ENCODE measurements at places on chromosomes 4 and X.

DNA sequence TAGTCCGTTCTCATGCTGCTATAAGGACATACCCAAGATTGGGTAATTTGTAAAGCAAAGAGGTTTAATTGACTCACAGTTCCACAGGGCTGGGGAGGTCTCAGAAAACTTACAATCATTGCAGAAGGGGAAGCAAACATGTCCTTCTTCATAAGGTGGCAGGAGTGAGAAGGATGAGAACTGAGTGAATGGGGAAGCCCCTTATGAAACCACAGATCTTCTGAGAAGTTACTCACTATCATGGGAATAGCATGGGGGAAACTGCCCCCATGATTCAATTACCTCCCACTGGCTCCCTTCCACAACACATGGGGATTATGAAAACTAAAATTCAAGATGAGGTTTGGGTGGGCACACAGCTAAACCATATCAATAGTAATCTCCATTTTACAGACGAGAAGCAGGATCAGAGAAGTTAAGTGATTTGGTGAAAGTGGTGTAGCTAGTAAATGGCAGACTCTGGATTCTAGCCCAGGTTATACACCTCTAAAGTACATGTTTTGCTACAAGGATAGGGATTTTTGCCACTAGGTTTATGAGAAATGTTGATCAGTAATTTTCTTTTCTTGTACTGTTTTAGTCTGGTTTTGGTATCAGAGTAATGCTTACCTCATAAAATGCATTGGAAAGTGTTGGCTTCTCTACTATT, 47.3 kb upstream of the C1GALT1C1 start:
- no peak for DNase-seq

- DNase-seq, result no peak
These were observed 81.0 kb downstream of the WWC2 start for GRCh38 chr4:183180096-183180495.

DNA sequence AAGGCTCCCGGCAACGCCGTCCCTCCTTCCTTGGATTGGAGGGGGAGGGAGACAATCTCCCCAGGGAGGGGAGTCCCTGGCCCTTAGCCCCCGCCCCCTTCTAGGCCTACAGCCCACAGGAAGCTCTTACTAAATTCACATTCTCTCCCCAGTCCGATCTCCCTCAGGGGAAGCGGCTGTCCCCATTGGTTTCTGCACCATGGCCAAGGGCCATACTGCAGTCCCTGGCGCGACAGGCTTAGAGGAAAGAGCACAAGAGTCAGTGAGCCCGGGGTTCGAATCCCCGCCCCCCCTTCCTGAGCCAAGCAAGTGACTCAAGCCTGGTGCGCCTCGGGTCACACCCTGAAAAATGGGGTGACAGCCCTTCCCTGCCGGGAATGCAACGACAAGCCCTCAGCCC, 1.1 kb downstream of the ABLIM2 start:
- no peak for DNase-seq

- no peak for DNase-seq
These were observed 122.6 kb downstream of the RCHY1 start for GRCh38 chr4:75391489-75392166.

- no peak for DNase-seq
These were observed 26.1 kb upstream of the CBLL2 start for GRCh38 chrX:22246620-22247019.

DNA sequence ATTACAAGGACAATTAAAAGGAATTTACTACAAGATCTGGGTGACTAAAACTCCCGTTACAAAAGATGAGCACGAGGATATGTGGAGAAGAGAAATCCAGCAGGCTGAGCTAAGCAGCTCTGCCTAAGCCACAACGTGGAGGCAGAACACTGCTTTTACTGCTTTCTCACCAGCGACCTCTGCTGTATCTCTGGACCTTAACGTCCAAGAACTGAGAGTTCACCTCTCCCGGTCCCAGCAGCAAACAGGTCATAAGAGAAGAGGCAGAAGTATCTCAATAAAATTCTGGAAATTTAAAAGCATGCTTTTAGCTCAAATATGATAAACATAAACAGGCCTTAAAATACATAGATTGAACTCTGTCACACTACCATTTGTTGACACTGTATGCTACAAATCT, 81.0 kb downstream of the ADGRA3 start:
- DNase-seq, result peak; percentile 59

- no peak for DNase-seq
These were observed 70.1 kb downstream of the ATP8A1 start for GRCh38 chr4:42586775-42587174.

DNA sequence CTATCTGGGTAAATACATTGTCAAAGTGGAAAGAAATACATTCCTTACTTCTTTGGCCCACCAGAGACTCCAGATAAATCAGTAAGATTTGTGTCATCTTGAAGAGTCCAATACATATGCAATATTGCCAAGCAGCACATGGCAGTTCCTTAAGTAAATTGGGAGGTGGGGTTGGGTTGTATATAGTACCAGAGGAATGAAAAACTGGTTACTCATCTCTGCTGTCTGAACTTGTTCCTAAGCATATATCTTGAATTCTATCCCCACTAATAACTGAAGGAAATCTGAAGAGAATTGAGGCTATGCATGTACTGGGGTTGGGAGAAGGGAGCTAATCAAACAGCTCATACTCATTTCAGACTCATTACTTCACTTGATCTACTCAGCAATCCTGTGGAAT, 14.8 kb downstream of the TCEAL8 start:
- DNase-seq, result no peak

DNA sequence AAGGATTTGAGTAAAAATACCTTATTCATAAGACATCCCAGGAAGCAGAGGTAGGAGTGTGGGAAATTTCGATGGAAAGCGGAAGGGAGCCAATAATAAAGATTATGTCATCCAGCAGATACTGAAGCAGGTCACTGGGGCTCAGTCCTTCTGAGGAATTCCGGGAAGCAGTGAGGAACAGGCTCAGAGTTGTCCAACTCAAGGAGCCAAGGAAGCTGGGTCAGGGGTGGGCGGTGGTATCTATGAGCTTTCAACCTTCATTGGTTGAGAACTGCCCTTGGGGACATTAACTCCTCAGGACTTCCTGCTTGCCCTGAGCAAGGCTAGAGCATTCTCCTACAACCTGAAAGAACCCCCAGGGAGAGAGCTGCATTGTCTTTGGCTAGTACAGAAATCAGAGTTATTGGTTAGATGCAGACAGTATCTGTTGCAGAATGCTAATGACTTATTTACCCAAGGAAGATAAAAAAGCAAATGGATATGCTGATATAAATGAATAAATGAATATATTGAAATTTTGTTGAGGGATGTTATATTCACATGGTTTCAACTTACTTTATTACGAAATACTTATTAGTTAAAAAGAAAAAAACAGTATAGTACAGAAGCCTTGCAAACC, 68.2 kb downstream of the DMP1 start:
- no peak for DNase-seq

DNA sequence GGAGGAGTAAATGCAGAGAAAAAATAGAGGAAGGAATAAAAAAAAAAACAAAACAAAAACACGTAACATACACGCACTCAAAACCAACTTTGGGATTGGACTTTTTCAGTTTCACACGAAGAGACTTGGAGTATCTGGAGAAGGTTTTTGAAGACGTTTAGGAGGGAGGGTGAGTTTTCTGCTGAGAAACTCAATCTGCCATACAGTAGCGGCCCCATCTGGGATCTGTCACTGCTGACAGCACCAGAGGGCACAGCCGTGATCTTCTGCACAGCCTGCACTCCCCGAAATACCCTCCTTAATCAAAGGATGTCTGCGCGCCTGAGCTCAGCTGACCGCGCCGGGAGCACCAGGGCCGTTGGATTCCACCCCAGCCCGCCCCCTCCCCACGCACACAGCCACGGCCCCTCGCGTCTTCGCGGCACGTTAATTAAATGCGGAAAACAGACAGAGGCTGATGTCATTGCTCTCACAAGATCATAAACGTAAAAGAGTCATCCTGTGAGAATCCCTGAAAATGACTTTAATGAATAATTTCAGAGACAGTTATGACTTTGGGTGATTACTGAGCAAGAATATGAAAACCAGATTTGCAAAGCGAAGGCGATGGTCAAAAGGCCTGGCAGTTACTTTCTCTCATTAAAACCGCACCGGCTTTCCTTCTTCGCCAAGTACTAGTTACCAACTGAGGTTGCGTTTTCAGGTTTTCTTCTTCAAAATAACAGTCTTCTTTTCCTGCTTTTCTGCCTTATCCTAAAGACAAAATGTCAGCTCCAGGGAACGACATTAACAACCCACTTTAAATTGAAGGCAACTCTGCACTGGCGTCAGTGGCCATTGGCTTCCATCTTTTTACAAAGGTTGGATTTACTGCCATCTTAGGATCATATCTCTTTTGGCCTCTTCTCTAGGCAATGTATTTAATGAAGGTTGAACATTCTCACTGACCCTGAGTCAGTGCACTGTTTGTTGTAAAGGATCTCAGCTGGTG, 10.6 kb downstream of the HAND2 start:
- DNase-seq, result no peak

DNA sequence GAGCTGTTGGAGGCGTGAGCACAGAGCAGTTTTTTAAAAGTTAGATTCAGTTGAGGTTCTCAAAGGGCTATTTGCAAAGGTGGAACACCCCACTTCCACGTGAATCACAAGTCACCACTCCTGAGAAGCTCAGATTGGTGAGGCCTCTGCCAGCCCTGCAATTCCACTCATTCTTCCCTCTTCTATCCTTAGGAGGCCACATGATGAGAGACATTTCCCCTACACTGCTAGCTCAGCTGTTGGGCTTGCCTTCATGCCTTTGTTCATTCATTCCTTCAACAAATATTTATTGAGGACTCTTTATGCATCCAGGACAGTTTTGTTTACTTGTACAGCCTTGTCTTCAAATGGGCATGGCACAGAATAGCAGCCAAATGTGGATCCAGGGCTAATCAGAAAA, 3.7 kb downstream of the SRPX2 start:
- no peak for DNase-seq

DNA sequence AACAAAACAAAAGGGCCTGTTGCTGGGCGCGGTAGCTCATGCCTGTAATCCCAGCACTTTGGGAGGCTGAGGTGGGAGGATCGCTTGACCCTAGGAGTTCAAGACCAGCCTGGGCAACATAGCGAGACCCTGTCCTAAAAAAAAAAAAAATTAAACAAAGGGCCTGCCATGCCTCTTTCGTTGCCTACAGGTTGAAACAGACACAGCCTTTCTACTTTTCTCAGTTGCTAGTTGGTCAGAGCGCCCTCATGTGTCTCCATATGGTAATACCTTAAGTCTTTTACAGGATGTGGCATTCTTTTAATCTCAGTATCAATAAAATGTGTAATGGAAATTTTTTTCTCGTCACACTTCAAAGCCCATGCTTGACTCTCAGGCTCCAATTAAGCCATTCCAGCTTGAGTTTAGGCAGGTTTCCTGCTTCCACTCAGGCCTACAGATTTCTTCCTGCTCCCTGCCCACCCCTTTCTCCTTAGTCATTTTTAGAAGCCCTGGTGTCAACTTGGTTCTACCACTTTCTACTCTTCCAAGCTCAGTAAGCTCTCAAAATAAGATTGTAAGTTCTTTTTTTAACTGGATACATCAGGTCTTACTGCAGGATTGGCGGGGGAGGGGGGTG, 4.6 kb upstream of the SOWAHD start:
- DNase-seq, result peak; percentile 59

DNA sequence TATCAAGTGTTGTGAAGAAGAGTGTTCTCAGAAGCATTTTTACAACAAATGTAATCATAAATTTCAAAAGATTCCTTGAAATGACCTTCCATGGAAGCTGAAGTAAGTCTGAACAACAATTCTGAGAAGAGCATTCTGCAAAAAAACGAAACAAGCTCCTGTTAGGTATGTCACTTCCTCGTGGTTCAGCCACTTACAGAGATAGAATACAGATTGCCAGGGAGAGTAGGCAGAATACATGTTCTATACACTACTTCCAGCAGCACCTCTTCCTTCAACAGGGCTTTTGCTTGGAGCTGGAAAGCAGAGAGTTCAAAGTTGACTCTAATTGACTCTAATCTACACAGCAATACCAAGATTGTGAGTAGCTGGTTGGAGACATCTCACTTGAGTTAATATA, 274.5 kb downstream of the ADGRA3 start:
- no peak for DNase-seq

- DNase-seq, result peak; percentile 14
These were observed 248.6 kb downstream of the PCDH18 start for GRCh38 chr4:137283737-137284136.

GRCh38 chrX:110218591-110218990, 99.3 kb downstream of the AMMECR1 start:
- no peak for DNase-seq

GRCh38 chrX:120604361-120604782, 471 bp downstream of the MCTS1 start:
- peak; percentile 19 for DNase-seq

GRCh38 chr4:41542526-41543275, 4.7 kb downstream of the LIMCH1 start:
- DNase-seq, result no peak

DNA sequence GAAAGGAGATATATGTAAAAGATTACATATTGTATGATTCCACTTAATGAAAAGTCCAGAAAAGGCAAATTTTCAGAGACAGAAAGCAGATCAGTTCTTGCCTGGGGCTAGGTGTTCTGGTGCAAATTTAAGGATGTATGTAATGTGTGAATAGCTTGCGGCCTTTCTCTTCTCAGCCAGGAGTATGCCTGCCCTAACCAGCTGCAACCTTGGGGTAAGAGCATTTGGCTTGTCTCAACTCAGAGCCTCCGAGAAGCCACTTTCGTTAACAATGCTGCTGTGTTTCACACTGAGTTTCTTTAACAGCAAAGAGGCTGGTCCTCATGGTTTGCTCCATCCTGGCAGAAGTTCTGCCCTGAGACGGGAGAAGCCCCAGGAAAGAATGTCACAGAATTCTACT, 102.7 kb downstream of the SPCS3 start:
- DNase-seq, result no peak

DNA sequence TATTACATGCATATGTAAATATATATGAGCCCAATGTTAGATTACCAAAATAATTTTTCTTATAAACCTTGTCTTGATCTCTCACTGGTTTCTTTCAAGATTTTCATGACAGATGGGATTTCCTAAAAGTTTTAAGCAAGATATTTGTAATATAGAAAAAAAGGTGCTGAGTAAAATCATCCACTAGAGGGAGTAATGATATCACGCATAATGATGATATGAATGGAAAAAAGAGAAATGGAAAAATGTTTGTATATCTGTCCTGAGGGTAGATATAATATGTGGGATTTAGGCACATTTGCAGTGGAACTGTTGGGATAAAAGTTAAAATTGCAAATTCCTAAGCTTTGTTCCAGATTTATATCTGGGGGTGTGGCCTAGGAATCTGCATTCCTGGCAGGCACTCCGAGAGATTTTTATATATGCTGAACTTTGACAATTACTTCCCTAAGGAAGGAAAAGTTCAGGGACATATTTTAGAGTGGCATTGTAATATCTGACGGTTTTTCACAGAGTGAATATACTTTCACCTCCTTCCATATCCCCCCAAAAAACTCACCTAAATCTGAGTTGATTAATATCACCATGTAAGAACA, 60.5 kb downstream of the TMA16 start:
- DNase-seq, result peak; percentile 52

- DNase-seq, result no peak
These were observed 124.1 kb upstream of the WDR1 start for GRCh38 chr4:10240691-10241090.

DNA sequence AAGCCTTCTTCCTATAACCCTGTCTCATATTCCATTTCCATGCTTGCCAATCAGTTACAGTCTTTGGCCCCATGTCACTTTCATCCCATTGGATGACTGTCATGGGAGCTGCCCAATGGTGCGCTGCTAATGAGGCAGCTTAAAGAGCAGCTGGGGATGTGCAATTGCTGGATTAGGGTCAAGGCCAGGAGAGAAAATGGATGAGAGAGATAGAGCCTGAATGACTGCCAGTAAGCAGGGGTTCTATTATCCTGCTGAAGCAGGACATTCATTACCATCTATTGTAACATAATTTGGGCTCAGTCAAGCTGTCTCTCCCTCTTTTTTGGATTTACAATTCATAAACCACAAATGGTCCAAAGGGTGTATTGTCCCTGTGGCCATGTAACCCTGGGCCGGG, 909.0 kb downstream of the CENPC start:
- no peak for DNase-seq

Measured in Kasumi-1 (cell line).